ENCODE measurements at places on chromosomes 3 and 15.

DNA sequence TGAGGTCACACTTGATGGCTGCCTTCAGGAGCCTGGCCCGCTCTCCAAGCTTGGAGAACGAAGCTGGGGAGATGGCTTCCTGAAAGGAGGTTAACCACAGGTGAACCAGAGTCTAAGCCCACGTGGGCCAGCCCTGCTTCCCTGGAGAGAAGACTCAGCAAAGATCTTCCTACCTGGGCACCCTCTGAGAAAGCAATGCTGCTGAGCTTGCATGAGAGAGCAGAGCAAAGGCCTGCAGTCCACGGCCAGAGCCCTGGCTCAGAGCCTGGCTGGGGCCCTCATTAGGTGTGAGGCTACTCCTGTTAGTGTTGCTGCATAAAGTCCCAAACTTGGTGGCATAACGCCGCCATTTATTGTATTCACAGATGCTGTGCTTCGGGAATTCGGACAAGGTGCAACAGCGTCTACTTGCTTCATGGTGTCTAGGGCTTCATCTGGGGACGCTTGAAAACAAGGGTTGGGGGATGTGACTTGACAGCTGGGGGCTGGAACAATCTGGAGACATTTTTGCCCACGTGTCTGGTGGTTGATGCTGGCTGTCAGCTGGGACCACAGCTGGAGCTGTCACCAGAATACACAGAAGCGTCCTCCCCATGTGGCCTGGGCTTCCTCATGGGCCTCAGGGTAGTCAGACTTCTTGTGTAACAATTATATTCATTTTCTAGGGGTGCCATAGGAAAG is 87.9 kb upstream of the MEF2A start:
- DNase-seq, result no peak

DNA sequence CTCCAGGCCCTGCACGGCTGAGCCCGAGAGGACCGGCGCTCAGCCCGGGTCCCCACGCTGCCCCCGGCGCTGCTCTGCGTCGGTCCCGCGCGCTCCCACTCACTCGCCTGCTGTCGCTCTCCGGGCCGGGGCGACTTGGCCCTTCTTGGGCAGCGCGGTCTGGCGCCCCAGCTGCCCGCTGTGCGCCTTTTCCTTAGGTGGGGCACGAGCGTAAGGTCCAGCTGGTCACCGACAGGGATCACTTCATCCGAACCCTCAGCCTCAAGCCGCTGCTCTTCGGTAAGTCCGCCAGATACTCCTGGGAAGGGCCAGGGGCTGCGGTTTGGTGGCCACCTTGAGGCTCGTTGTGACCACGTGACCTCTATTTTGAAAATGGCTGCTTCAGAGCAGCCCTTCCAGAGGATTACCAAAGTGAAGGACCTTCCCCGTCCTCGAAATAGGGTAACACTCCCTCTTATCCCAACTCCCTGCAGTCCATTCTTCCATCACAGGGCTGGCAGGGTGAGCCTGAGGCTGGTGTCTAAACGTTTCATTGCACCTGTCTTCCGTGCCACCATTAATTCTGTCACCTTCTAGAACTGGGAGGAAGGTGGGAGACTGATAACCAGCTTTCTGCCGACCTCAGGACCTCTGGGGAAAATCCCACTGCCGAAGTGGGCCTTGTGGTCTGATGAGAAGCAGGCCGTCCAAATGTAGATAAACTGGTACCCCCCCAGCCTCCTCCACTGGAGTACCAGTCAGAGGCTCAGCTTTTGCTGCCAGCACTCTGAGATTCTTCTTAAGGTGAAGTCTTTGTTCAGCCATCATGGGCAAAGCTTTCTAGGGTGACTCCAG is 812 bp downstream of the P4HTM start:
- DNase-seq, result no peak

DNA sequence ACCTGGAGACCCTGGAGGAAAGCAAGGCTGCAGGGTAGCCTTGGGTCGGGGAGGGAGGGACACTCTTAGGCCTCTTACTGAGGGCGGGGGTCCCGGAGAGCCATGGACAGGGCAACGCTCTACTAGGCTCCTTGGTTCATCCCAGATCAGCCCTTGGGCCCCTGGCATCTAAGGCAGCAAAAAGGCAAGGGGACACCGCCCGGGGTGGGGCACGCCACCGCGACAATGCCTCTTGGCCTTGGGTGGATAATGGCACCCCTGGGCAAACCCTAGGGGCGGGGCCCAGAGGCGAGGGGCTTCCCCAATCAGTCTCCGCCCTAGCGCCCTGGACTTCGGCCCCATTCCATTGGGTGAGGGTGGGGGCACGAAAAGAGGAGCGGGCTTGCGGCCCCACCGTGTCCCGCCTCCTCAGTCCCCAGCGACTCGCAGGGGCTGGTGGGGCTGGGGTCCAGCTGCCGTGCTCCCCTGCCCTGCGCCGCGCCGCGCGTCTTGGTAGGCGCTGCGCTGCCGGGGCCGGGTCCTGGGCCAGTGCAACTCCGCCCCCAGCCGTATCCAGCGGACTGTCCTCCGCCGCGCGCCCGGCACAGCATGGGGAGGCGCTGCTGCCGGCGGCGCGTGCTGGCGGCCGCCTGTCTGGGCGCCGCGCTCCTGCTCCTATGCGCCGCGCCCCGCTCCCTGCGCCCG is at the start of gene CHST13:
TSS of gene CHST13 (plus strand) at position 411 of the 684 bp plus-strand sequence. CDS start at position 589, 178 bp downstream.
- no peak for DNase-seq

- DNase-seq, result no peak
Measured at GRCh38 chr3:132726341-132726823, 4.2 kb upstream of the NPHP3 start.

DNA sequence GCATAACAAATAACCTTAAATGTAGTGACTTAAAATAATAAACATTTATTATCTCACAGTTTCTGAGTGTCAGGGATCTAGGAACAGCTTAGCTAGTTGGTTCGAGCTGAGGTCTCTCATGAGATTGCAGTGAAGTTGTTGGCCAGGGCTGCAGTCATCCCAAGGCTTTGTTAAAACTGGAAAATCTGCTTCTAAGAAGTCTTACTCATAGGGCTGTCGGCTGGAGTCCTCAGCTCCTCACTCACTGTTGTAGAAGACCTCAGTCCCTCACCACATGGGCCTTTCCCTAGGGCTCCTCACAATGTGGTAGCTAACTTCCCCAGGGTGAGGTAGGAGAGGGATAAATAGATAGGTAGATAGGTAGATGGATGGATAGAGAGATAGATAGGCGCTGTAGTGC is 20.8 kb upstream of the SLC7A14 start:
- DNase-seq, result no peak

DNA sequence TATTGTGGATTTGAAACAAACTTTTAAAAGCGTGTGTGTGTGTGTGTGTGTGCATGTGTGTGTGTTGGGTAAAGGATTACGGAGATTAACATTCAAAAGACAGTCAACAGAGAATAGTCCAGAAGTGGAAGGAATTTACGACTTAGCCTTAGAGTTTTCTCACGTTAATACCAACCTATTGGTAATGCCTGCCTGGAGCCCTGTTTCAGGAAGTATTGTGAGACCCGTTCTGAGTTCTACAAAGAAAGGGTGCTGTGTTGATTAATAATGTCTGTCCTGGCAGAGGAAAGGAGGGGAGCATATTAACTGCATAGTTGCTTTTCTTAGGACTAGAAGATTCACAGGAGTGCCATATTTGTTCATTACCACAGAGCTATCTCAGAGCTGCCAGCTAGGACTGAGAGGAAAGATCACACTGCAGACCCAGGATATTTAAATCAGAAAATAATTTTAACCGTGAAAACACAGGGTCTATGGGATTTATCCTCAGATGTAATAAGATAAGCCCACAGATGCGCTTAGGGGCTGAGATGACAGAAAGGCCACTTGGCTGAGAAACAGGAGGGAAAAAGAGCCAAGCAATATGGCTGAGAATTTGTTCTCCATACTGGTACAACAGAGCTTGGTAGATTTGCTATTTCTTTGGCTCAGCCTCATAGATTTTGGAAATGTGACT is 40.5 kb upstream of the FRMD4B start:
- no peak for DNase-seq

- no peak for DNase-seq
Measured at GRCh38 chr15:67142767-67143100, 77.3 kb downstream of the SMAD3 start.

GRCh38 chr15:69748131-69748530 is 295.5 kb downstream of the RPLP1 start:
- DNase-seq, result no peak

- DNase-seq, result no peak
Measured at GRCh38 chr3:45048244-45048643, 22.1 kb downstream of the CLEC3B start.

- no peak for DNase-seq
Measured at GRCh38 chr3:50222169-50222528, 13.9 kb upstream of the GNAI2 start.

- no peak for DNase-seq
Measured at GRCh38 chr15:71893691-71894090, 83.3 kb downstream of the NR2E3 start.

GRCh38 chr15:97490429-97490828 is 470.1 kb upstream of the ARRDC4 start:
- no peak for DNase-seq

- no peak for DNase-seq
Measured at GRCh38 chr3:156317462-156318074, 197.2 kb downstream of the KCNAB1 start.

DNA sequence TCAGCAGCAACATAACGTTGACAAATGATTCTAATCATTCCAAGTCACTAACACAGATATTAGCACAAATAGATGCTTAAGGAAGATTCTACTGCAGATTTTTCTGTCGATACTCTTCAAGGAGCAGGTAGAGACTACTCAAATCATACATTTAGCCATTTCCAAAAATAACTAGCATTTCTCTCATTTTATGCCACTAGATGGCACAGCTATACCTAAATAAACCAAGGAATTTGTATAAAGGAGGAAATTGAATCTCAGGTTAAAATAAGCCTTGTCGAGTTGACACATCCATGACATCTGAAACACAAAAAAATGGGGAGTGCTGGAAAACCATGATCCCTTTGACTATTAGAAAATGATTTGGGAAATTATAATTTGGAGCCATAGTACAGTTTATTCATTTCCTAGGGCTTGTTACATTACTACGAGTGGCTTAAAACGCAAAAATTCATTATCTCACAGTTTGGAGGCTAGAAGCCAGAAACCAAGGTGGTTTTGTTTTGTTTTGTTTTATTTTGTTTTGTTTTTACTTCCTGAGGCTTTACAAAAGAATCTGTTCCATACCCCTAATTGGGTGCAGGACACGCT is 59.5 kb upstream of the STRIT1 start:
- no peak for DNase-seq
